ENCODE measurements at places on chromosomes 16 and 17. TPM values are rescaled to one million over a fixed set of nuclear protein-coding genes. Genes with fewer than 3 reads are reported as not detected.

DNA sequence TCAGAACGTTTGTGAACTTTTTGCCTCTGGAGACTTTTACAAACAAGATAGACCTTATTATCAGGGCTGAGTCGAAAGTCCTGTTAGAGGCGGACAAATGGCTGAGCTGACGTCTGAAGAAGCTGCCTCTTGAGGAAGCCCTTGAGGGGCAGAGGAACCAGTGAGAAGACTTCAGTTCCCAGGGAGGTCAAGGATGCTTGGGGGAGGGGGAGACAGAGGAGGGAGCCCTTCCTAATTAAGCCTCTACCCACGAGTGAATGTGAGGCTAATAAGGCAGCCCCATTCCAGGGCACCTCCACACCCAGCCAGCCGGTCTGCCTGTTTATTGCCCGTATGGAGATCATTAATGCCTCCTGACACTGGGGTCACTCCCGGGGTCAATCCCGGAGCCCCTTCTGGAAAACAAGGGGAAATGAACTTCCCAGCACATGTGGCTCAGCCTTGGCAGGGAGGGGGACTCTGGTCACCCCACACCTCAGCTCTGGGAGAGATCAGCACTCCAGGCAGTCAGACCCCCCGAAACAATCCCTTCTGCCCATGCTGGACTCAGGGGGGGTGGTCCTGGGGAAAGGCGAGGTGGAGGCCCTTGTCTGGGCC lies 9.2 kb upstream of the TBX4 start:
- DNase-seq = no peak

The SPNS3 gene
- not detected for total RNA-seq

DNA sequence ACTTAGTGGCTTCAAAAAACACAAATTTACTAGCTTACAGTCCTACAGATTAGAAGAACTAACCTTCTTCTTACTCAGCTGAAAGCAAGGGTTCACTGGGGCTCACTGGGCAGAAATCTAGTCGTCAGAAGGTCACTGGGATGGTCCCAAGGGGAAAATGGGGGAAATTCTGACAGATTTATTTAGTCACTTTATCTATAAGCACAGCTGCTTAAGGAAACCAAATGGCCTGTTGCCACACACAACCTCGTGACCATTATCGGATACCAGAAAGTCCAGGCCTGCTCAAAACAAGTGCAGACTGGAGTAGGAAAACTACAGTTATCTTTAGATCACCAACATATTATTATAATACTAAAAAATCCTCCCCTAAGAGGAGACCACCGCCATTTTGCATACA lies 374.6 kb upstream of the ASIC2 start:
- DNase-seq = no peak

DNA sequence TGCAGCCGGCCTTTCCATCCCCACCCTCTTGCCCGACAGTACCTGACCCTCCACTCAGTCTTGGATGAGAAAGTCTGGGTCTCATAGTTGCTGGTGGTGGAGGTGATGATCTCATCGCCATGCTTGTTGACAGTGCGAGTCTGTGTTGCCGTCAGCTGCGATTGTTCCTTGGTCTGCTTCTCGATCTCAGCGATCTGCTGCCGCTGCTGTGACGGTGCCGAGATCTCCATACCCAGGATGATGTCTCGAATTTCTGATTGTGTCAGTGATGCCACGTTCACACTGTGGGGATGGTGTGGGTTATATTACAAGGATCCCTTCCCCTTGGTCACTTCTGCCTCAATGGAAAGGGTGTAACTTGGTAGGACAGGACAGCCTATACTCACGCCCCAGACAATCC lies 4.1 kb upstream of the RILP start:
- no peak for DNase-seq

The PPL gene
- total RNA-seq = 50.1 TPM

The TNP2 gene
- total RNA-seq = not detected

The TOM1L1 gene
- total RNA-seq = 157 TPM

GRCh38 chr16:711548-712320 lies 3.2 kb upstream of the METRN start:
- peak; percentile 68 for DNase-seq

- DNase-seq = no peak
Observed at GRCh38 chr17:705863-706262, 8.8 kb downstream of the VPS53 start.

DNA sequence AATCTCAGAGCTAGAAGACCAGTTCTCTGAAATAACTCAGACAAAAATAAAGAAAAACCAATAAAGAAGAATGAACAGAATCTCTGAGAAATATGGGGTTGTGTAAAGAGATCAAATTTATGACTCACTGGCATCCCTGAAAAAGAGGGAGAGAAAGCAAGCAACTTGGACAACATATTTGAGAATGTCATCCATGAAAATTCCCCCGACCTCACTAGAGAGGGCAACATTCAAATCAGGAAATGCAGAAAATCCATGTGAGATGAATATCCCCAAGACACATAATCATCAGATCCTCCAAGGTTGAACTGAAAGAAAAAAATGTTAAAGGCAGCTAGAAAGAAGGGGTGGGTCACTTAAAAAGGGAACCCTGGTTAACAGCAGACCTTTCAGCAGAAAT lies 32.1 kb downstream of the TANC2 start:
- DNase-seq = no peak

GRCh38 chr17:37608351-37609169 lies 658 bp downstream of the SYNRG start:
- DNase-seq = peak; percentile 27

The SPATA22 gene
- total RNA-seq = not detected

DNA sequence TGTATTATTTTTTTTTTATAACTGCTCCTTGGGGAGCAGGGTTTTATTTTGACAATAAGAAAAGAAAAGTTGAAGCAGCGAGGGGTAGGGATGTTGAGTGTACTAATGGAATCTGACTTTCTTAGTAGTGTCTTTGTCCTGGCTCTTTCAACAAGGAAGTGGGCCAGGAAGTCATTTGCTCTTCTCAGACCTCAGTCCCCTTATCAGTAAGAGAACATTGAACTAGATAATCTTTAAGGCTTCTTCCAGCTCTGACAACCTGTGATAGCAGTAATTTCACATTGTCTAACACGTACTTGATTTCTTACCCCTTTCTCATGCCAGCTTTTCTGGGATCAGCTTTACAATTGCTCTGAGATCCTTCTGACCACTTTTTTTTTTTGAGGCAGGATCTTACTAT lies 8.3 kb downstream of the LIG3 start:
- DNase-seq = no peak

DNA sequence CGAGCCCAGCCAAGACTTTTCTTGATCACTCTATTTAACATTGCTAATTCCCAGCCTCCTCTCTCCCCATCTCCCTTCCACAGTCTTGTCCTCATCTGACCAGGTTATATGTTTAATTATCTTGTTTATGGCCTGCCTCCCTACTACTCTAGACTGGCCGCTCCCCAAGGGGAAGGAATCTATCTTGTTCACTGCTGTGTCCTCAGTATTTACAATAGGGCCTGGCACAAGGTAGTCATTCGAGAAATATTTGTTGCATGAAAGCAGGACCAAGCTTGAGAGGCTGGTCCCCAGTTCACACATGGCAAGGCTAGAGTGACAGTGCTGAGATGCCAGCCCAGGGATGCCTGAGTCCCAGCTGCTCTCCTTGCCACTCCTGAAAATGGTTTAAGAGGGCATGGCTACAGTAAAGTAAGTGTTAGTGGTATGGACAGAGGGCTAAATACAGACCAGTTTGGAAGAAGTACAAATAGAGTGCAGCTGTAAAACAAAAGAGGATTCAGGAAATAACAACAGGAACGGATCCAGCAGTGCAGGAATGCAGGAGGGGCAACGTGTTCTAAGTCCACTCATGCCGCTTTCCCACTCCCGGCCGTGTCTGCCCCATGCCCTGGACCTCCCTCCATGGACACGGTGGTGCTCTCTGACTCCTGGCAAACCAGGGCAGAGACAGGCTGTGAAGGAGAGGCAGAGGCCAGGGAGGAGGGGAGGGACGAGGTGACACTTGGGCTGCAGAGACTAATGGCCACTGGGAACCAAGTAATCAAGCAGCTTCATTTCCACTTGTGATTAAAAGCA lies 65.6 kb downstream of the TOM1L2 start:
- DNase-seq = no peak

DNA sequence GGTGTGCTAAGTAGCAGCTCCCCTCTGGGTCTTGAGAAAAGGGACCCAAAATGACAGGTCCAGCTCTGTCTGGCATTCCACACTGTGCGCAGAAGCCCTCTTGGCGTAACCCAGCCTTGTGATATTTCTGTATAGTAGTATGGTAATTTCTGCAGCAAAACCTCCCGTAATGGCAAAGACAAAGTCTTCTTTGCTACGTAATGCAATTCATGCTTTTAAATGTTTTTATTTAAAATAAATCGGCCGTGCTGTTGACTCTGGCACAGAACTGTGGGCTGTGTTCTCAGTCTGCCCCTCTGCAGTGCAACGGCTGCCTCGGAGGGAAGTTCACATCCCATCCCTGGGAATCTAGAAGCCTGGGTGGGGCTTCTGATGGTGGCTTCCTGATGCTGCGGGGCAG lies 75.2 kb downstream of the ASIC2 start:
- no peak for DNase-seq

DNA sequence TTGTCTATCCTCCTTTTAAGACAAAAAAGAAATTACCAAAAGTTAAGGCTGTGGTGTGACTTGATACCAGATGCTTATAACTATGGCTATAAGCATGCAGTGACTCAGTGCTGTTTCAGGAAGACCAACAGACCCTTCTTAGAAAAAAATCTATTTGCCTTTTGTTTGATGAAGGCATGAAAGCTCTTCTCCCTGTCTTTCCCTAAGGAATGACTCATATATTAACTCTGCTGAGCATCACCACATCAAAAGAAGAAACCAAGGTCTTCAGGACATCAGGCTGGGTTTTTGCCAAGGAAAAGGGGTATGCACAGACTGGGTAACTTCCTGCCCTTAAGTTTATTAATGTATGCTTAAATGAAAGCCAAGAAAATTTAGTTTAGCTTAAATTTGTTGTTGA lies 47.1 kb downstream of the VMP1 start:
- peak; percentile 95 for DNase-seq

The NUPR1 gene
- total RNA-seq = 345 TPM

The FAM20A gene
- not detected for total RNA-seq

The CAPN15 gene
- 68.2 TPM for total RNA-seq

DNA sequence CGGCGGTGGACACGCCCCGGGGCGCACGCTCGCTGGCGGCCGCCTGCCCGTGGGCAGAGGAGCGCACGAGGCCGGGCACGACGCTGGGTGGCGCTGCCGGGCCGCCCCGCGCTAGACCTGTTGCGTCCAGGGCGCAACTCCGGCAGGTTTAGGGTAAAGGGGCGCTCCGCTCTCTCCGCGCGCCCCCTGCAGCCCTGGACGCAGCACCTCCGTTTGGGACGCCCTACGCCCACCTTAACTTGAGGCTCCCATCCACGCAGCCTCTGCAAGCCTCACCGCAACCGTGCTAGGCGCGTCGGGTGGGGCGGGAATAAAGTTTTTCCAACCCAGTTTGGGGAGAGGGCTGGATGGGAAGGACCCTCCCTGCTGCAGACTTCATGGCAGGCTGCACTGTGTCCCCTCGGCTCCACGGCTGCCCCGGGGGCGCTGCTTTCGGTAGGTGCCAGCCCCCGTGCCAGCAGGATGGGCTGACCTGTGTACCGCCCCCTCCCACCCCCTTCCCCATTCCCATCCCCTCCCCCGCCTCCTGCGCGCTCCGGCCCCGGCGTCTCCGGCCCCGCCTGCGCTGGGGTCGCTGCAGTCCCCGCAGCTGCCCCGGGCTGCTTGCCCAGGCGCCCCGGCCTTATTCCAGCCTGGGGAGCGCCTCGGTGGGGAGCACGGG lies at the start of gene SYT17:
SYT17 (plus strand) TSS at position 531 of the 661 bp plus-strand sequence. CDS start 407 bp downstream, outside the sequence.
- peak; percentile 59 for DNase-seq

DNA sequence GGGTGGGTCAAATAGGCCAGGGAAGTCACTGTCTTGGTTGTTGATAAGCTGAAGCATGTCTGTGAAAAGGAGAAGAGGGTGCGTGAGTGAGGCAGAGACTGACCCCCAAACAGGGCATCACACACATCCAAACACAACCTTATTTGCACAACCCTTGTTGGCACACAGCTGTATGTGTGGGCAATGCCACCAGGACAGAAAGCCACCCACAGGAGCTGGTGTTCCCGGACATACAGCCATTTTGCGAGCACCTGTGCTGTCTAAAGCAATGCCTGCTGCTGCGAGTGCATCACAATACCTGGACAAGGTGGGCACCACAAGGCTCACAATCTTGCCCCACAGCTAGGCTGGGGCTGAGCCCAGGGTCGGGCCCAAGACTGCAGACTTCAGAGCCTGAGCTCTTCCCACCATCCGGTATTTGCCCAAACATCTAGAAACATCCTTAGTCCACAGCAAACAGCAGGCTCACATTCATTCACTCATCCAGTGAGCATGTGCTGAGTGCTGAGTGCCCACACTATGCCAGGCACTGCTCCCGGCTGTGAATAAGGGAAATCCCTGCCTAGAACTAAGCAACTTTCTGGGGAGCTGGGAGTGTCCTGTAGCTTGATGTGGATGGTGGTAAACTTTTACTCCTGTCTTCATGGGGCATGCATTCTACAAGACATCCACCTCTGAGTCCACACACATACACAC lies 16.2 kb downstream of the SREBF1 start:
- no peak for DNase-seq

- DNase-seq = no peak
Observed at GRCh38 chr16:78577630-78578029, 478.2 kb downstream of the WWOX start.

DNA sequence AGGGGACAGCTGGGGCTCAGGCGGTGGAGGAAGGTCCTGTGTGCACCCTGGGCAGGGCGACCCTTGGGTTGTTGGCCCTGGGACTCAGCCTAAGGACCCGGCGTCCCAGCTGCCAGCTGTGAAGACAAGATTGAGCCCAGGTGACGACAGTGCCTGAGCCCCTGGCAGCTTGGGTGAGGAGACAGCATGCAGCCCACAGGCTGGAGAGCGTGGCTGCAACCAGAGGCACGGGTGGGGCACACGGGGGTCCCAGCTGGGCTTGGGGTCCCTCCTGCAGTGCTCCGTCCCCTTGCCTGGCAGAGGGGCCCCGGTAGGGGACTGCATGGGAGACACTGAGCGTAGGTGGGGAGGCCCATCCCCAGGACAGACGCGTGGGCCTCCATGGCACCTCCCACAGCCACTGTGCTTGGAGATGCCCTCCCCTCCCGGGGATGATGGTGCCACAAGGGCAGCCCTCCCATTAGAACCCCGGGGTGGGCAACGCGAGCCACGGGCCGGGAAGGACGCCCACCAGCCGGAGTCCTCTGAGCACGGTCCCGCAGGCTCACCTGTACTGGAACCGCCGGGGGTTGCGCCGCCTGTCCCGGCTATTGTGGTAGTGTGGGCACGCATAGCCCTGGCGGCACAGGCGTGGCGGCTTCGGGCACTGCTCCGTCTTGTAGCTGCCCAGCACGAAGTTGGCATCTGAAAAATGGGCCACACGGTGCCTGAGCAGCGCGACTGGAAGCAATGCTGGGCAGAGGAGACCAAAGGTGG lies 15.5 kb downstream of the UNKL start:
- no peak for DNase-seq

Measured in MCF 10A (cell line).